ENCODE measurements at places on chromosomes 6 and 20.

GRCh38 chr6:21235162-21235561, 358.4 kb upstream of the SOX4 start:
- no peak for DNase-seq

GRCh38 chr20:41316602-41317545, 657 bp downstream of the ZHX3 start:
- peak; percentile 71 for DNase-seq

- no peak for DNase-seq
Observed at GRCh38 chr6:1037430-1038202, 274.3 kb upstream of the FOXQ1 start.

GRCh38 chr6:36753671-36754405, 56.2 kb downstream of the RAB44 start:
- no peak for DNase-seq

DNA sequence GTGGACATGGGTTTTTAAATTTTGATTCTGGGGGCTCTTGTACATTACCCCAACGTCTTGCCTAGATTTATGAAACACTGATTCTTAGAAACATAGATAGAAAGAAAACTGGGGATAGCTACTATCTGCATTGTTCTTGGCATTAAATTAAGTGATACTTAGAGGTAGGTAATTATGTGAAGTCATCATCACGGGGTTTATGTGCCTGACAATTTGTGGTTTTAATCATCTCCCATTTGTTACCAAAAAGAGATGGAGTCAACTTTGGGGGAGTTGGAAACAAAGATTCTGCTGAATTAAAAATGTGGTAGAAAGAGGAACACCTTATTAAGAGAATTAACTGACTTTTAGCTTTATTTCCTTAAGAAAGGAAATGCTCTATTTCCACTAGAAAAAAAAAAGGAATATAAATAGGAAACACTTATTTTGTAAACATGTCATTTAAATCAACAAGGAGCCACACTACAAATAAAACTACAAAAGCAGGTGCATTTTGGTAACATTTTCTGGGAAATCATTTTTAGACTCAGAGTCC, 5.6 kb downstream of the TNFAIP3 start:
- DNase-seq = no peak

GRCh38 chr20:56422076-56422823, 10.2 kb downstream of the CASS4 start:
- DNase-seq = no peak

GRCh38 chr20:31846793-31847138, 1.4 kb upstream of the FOXS1 start:
- no peak for DNase-seq

DNA sequence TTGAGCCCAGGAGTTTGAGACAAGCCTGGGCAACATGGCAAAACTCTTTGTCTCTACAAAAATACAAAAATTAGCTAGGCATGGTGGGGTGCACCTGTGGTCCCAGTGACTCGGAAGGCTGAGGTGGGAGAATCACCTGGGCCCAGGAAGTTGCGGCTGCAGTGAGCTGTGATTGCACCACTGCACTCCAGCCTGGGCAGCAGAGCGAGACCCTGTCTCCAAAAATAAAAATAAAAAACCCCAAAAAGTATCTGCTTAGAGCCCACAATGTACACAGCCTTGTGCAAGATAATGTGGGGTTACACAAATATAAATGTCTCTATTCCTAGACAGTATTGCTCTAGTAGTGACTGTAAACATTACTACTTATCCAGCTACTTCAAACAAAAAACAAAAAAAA, 5.9 kb downstream of the ESF1 start:
- DNase-seq = no peak

DNA sequence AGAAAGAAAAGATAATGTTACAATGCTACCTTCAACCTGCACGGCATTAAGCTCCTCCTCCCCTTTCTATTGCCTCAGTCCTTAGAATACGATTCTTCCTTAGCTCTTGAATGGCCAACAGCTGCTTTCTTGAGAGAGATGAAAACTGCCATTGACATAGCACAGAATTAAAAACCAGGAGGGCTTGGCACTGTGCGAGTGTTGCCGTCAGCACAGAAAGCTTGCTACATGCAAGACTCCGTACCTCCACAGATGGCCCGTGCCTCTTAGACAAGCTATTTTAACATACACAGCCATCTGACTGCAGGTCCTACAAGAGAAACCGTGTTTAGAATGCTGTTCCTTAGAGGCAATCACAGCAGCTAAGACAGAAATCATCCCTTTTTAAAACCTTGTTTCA, 51.7 kb downstream of the ALDH5A1 start:
- DNase-seq = no peak

GRCh38 chr20:38764567-38765318, 16.5 kb downstream of the ACTR5 start:
- peak; percentile 60 for DNase-seq

DNA sequence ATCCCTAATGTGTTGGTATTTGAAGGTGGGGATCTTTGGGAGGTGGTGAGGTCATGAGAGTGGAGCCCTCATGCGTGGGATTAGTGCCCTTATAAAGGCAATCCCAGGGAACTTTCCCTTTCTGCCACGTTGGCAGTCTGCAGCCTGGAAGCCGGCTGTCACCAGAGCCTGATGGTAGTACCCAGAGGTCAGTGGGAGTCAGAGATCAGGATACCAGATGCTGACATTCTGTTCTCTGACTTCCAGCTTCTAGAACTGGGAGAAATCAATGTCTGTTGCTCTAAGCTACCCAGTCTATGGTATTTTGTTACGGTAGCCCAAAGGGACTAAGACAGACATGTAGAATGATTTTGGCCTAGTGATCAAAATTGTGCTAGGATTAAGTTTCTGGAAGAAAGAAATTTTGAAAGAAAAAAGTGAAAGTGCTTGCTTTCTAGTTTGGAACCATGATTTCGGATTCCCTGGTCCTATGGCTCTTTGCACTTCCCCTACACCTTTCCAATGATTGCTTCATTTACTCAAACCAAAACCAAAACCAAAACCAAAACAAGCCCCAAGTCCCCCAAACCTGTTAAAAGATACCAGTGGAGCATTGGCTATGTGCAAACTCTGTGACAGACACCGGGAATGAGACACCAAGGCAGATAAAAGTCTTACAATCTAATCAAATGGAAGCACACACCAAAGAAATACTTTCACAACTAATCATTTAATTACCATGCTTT, 173.7 kb upstream of the ZNF217 start:
- DNase-seq = no peak

DNA sequence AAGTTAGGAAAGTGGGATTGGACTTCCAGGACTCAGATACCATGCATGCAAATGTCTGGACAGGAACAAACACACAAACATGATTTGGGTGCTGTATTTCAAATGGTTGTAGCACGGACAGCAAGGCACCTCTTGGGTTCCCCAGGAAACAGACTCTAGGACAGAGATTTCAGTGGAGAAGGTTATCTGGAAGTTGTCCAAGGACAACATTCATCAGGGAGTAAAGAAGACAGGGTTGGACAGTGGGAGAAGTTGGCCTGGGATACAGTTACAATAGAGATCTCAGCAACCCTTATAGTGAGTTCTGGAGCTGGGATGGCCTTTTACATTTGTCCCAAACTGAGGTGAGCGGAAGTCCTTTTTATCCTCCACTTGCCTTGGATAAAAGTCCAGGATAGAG, 19.8 kb upstream of the TINAG start:
- DNase-seq = no peak

GRCh38 chr20:24773751-24774201, 175.3 kb upstream of the CST7 start:
- DNase-seq = no peak

DNA sequence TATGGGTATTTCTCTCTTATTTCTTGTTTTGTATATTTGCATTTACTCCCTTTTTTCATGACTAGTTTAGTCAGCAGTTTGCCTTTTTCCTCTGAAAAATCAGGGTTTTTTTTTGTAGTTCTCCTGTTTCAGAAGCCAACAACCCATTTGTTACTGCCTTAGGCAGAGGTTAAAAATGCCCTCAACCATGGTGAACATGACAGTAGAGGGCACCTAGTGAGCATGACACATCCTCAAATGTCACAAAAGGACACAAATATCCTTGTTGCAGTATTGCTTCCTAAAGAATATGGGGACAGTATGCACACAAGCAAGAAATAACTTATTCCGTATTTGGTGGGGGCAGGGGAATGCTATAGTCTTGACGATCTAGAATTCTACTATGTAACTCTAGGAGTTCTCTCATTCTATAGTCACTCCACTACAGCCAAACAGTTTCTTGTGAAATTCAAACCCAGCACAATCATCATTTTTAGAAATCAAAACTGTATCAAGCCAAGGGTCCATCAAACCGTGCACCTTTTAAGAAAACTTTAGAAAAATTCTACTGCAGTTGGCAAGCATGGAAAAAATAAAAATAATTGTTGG, 47.0 kb downstream of the GOPC start:
- DNase-seq = no peak

DNA sequence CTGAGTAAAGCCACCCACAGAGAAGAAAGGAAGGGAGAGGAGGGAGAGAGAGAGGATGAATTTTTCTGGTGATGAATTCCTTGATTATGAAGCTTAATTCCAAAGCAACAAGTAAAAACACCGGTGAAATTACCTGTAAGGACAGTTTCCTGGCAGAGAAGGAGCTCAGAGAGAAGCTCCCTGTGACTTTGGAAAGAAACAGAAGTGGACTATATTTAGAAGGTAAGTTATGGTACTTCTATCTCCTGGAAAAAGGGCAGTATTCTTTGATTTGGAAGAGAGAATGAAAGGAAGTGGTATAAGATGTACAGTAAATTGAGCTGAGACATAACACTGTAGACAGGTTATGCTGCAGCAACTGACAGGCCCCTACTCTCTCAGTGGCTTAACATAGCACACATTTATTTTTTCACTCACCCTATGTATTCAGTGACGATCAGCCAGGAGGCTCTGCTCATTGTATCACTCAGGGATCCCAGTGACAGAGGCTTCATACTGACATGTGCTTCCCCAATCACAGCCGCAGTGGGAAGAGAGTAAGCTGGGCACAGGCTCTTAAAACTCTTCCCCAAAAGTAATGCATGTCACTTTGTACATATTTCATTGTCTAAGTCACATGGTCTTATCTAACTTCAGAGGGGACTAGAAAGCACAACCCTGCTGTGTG, 349.5 kb downstream of the BTBD9 start:
- no peak for DNase-seq

DNA sequence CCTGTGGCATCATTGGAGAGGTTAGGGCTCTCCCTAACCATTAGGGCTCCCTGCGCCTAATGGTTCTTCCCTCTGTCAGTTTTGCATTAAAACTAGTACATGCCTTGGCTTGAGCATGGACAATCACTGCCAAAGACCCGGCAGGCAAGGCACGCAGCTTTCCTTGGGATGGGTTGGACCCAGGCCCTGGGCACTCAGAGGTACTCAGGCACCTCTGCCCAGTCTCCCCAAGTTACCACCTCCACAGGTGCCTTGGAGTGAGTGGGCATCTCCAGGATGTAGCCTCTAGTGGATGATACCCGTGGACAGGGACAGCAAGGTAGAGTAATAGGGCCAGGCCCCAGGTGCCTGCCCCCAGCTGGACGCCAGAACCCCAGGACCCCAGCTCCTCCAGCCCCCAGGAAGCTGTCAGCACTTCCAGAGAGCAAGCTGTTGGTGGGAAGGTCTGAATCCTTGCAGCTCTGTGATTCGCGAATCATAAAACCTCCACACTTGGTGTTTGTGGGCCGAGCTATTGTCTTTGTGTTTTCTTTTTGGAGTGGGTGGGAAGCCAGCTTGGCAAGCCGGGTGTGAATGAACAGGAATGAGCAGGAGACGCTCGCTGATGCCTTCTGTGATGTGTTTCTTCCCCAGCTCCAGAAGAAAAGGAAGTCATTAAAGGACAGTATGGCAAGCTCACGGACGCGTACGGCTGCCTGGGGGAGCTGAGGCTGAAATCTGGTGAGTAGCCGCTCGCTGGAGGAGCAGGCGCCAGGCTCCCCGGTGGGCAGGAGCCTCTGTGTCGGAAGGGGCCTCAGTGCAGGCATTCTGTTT, 35.1 kb downstream of the SYNJ2 start:
- DNase-seq = no peak

GRCh38 chr20:2301164-2301622, 5.4 kb downstream of the TGM3 start:
- DNase-seq = no peak

DNA sequence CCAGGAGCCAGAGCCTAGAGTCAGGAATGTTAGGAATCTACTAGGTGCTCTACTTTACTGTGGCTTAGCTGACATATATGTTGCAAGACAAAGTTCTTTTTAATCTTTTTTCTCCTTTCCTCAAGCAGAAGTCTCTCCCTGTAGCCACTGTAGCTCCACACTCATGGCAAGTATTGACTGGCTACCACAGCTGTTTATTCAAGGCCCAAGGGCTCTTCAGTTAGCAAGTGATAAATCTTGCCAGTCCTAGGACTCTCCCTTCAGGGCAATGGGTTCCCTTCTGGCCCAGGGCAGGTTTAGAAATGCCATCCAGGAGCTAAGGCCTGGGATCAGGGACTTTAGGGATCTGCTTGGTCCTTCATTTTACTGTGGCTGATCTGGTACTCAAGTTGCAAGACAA, 82.0 kb upstream of the TNFRSF21 start:
- no peak for DNase-seq

GRCh38 chr6:53461696-53462095, 83.2 kb downstream of the GCLC start:
- no peak for DNase-seq

DNA sequence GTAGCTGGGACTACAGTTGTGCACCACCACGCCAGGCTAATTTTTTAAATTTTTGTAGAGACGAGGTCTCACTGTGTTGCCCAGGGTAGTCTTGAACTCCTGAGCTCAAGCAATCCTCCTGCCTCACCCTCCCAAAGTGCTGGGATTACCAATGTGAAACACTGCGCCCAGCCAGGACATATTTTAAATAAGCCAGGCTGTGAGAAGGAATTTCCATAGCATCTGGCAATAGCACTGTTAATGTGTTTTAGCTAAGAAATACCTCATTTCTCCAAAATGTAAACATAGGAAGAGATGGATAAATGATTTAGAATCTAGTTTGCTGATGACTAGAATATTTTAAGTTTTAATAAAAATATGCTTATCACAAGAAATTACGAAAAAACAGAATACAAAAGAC, 27.0 kb upstream of the SLA2 start:
- DNase-seq = no peak

DNA sequence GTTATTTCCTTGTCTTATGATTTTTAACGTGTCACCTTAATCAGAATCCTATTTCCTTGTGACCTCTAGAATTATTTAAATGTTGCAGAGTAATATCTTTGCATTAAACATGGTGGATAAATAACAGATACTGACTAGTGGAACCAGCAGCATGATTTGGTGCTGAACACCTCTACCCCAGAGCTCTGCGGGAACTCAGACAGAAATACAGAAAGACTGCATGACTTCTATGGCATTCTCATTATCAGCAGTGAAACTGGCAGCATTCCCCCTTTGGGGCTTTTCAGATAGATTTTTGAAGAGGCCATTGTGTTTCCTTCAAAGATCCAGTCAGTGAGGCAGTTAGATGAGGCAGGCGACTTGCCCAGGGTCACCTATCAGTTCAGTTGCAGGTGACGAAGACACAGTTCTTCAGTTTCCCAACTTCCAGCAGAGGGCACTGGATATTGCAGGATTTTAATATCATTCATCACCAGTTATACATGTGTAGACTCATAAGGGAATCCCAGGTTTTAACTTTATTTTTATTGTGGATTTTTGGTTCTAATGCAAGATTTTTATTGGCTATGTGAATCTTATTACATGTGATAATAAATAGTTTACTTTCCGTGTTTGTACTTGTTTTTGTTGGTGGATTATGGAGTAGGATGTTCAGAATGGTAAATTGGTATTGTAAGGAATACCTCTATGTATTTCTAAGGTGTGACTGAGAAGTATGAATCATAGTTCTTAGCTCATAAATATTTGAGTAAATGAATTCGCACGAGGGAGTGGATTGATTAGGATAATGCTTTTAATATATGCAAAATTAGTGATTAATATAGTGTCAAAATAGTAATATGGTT, 81.3 kb downstream of the AFDN start:
- no peak for DNase-seq

All from activated T-cell treated with anti-CD3 and anti-CD28 coated beads for 24 hours (primary cell).